ENCODE measurements at places on chromosomes 7 and 10.

GRCh38 chr10:2641028-2641427 lies 426.3 kb upstream of the PFKP start:
- DNase-seq = no peak

GRCh38 chr7:98730326-98730725 lies 113.2 kb downstream of the NPTX2 start:
- DNase-seq = no peak

GRCh38 chr10:47402641-47403301 lies 18.7 kb upstream of the ZNF488 start:
- peak; percentile 74 for DNase-seq

- no peak for DNase-seq
Measured at GRCh38 chr10:63294781-63295180, 161.7 kb downstream of the NRBF2 start.

GRCh38 chr10:114376523-114376922 lies 27.8 kb downstream of the AFAP1L2 start:
- DNase-seq = no peak

GRCh38 chr10:36450380-36450779 lies 675.0 kb upstream of the ANKRD30A start:
- no peak for DNase-seq

DNA sequence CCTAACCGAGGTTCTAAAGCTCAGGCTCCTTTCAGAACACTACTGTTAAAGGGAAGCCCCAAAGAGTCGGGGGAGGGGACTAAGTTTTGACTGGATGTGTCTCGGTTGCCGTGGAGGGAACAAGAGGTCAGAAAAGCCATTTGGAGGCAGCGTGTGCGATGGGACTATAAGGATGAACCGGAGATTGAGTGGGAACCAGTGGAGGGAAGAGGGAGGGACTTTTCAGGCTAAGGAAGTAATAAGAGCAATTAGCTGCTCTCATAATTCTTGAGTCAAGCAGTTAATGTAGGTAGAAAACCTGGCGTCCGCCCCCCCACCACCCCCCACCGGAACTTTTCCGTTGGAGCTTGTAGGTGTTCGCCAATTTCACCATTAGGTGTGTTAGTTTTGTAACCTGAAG lies 491 bp upstream of the AKAP9 start:
- no peak for DNase-seq

DNA sequence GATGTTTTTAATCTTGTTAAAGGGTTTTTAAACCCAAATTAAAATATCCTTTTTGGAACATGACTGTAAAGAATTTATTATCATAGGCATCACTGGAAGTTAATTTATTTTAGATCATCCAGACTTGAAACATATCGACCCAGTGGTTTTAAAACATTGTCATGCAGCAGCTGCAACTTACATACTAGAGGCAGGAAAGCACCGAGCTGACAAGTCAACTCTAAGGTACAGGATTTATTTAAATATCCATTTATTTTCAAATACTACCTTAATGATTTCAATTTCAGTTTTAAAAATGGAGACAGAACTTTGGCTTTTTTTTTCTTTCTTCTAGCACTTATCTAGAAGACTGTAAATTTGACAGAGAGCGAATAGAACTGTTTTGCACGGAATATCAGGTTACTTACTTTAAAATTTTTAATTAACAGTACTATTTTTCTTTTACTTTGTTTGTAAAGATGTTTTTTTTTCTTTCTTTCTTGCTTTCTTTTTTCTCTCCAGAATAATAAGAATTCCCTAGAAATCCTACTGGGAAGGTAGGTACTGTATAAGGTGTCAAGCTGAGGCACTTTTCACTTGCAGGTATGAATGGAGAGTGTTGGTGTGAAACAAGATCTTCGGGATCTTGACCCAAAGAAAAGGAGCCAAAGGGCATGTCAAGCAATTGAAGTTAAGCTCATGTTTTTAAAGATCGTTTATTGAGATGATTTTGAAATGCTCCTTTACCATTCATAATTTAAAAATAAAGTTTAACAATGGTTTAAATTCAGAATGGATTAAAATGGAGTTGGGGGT lies 1.8 kb downstream of the COMMD3 start:
- no peak for DNase-seq

GRCh38 chr7:79436378-79436777 lies 17.1 kb downstream of the MAGI2 start:
- no peak for DNase-seq
